ENCODE measurements at places on chromosomes 12 and 14.

- DNase-seq, result no peak
Measured at GRCh38 chr12:77553976-77554619, 276.6 kb upstream of the NAV3 start.

DNA sequence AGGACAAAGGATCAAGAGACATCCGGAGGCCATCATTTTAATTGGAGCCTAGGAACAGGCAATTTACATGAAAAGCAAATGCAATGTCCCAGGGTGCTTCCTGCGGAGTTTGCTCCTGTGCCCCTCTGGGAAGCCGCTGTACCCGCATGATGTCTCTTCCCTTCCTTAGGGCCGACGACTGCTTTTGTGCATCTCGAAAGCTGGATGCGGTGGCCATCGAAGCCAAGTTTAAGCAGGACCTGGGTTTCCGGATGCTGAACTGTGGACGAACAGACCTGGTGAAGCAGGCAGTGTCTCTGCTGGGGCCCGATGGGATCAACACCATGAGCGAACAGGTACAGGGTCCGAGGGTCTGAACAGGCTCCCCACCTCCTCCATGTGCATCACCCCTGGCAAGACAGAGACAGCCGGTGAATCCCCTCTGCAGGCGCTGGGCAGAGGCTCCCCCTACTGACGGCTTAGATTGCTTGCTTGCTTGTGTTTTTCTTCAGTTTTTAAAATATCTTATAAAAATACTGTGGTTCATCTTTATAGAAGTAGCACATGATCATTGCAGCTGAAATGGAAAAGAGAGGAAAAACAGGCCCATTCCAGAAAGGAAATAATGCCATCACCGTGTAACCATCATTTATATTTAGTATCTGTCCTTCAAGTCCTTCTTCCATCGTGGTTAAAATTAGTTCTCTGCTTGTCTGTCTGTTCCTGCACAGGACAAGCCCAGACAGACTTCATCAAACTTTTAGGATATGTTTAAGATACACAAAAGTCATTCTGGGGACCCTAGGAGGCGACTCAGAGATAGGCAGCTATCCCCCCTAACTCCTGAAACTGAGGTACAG lies 75.4 kb upstream of the PWP1 start:
- DNase-seq, result no peak

GRCh38 chr14:51419685-51420084 lies 179.6 kb downstream of the TMX1 start:
- DNase-seq, result no peak

DNA sequence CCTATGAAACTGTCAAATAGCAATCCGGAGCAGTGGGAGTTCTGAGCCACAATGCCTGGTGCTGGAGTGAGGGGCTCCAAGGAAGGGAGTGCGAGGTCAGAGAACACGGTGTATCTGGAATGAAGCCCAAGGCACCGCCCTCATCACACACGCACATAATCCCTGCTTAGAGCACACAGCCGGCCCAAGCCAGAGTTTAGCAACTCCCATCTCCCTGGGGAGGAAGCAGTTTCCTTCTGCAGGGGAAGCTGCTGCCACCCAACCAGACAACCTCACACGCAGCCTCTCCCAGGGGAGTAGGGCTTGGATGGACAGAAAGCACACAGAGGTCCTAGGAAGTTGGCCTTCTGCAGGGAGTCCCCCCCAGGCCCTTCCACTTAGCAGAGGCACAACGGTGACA lies 31.3 kb downstream of the ACTN1 start:
- peak; percentile 51 for DNase-seq

DNA sequence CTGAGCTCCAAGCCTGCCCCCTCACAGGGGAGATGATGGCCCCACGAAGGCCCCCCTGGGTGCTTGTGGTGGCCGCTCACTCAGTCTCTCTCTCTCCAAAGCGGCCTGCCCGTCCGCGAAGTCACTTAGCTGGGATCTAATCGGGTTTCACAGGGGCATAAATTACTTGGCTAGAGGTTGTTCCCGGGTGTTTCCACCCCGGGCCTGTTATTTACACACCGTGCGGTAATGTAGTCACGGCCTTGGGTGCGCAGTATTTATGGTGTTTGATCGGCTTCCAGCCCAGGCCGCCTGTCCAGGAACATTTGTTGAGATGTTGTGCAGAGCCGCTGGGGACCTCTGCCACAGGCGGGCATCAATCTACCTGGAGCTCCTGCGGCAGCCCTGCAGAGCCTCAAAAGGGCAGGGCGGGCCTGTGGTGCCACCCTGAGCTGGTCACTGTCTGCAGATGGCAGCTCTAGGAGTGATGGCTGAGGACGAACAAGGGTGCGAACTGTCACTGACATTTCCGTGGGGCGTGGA lies 91.2 kb downstream of the KIF26A start:
- DNase-seq, result no peak

GRCh38 chr12:39931231-39931630 lies 174.7 kb downstream of the SLC2A13 start:
- DNase-seq, result no peak

DNA sequence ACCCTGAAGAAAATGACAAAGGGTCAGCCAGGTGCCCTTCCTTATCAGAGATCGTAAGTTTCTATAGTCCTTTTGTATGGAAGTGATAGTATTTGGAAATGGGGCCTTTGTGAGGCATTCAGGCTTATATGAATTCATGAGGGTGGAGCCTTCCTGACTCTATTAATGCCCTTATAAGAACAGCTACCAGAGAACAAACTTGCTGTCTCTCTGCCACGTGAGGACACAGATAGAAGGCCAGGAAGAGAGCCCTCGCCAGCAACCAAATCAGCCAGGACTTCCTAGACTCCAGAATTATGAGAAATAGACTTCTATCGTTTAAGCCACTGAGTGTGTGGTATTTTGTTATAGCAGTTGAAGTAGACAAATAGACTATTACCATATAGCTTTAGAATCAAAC lies 36.7 kb downstream of the TRMT5 start:
- no peak for DNase-seq

DNA sequence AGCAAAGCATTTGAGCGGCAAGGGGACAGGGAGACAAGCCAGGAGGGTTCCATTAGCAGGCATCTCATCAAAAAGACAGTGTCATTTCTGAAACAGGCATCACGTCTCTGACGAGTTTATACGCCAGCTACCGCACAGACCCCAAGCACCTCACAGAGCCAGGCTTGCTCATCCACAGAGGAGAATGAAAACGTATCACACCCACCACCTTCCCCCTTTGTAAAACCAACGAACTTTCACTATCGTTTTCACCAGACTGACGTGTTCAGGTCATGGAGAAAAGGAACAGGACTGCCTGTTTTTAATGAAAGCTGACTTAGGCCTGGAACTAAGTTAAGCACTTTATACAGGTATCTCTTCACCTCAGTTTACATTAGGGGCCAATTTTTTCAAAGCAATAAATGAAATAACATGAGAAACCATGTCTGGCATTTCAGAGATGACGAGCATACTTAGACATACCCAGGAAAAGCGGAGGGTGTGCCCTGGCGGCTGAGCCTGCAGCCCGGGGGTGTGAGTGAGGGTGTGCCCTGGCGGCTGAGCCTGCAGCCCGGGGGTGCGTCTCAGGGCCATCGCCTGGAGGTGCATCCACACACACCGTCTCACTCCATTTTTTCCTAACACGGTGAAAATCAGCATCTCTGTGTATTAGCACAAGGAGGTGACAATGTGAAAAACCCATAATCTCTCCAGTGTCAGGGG lies 41.9 kb downstream of the STX2 start:
- DNase-seq, result no peak

- DNase-seq, result peak; percentile 76
Measured at GRCh38 chr12:46160101-46160980, 108.5 kb downstream of the SLC38A1 start.

GRCh38 chr14:36022765-36023410 lies 153.6 kb downstream of the PTCSC3 start:
- no peak for DNase-seq

Data from NCI-H1436 treated with DMSO at 0.1 percent for 48 hours (cell line).